Stimulated activated CD4-positive, alpha-beta T cell treated with anti-CD3 and anti-CD28 coated beads, Interleukin-2, amount 100 ng/mL, for 48 hours (primary cell): ENCODE measurements at places on chromosomes 7 and 10.

DNA sequence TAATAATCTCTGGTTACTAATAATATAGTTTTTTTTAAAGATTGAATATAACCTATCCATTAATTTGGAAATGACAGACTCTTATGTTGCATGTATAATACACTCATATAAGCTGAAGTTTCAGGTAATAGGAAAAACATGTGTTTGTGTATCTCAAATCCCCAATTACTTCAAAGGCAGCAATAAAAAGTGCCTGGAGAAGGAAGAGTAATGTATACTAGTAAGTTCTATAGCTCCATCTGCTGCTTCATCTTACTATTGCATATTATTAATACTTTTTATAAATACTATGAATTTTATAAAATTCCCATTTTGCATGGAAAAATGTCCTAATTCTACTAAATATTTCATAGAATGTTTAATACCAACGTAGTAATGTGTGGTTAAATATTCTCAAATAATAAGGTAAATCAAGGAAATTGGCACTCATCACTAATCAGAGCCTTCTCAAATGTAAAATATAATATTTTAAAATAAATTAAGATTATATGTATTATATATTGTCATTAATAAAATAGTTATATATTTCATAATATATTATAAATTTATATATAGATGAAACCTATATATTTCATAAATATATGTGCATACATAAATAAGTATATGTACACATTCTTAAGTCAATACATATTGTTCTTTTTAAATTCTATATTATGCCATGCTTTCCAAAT lies 311.9 kb downstream of the HGF start:
- no peak for DNase-seq

- no peak for DNase-seq
Measured at GRCh38 chr10:30215623-30216022, 133.5 kb downstream of the MTPAP start.

GRCh38 chr10:63171926-63172325 lies 38.8 kb downstream of the NRBF2 start:
- DNase-seq, result no peak

DNA sequence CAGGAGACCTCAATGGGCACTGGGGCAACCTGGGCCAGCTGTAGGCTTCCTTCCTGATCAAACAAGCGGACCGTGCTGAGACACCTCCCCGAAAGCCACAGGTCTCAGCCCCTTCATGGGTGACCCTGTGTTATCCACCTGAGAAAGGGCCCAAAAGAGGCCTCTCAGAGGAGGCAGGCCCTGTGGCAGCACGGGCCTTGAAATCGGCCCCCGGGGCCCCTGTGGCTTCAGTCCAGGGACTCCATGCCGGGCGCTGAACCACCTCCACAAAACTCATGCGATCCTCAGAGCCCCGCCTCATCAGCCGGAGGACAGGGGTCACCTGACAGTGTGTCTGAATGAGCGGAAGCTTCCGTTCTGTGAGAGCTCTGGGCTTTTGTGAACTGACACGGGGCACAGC lies 307.1 kb downstream of the PAXIP1 start:
- no peak for DNase-seq

DNA sequence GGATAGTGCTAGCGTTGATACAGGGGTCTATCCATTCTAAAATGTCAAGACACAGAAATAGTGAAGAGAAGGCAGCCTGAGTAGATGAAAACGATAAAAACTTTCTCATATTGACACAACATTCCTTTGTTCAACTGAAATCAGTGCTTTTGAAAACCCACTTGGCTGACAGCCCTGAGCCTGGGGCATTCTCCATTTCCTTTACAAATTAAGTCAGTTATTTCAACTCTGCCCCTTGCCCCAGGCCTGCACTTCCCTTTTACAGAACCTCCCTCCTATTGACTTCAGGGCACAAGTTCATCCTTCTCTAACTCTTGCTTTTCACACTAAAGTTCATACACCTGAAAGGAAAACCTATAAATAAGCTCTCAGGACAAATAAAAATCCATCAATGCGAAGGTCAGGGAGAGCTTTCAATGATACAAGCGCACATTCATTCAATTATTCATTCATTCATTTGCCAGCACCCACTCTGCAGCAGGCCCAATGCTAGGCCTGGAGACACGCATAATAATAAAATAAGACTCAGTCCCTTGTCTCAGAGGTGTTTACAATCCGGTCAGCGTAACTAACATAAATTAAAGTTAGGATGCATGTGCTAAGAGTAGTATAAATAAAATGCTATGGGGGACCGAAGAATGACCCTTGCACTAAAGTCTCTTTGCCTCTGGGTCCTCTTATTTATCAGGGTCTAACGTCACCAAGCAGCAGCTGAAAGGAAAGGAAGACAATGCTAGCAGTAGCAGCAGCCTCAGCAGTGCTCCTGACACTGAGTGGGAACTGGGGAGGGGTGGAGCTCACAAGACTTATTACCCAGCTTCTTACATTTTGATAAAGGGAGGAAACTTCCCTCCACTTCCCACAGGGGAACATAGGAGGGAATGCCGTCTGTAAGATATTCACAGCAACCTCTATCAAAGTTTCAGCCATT lies 134.8 kb downstream of the PDE1C start:
- DNase-seq, result no peak
